Left renal cortex interstitium (tissue), 4 donors: ENCODE measurements at places on chromosomes 3 and 15. TPM values are rescaled to one million over a fixed set of nuclear protein-coding genes. Genes with fewer than 3 reads are reported as not detected.

The AKAP13 gene
- polyA plus RNA-seq: 100 TPM

DNA sequence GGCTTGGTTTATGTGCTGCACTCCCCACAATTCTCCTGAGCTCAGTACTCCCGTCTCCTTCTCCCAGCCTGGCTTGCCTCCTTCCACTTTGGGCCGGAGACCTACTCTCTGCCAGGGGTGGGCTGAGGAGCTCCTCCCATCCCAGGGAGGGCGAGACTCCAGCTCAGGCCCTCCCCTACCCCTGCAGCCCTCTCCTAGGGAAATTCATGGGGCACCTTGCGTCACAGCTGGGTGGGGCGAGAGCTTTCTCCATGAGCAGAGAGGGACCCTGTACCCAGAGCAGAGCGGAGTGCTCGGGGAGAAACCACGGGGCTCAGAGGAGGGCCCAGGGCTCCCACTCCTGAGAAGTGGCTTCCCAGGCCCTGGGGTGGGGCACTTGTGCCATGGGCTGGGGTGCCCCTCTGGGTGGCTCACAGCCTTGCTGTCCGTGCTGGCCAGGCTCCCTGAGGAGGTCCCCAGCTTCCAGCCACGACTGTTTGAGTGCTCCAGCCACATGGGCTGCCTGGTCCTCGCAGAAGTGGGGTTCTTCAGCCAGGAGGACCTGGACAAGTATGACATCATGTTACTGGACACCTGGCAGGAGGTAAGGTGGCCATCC lies 13.3 kb downstream of the VILL start:
- DNase-seq: no peak

The TM4SF18 gene
- 20.9 TPM for polyA plus RNA-seq

- no peak for DNase-seq
These were observed at the start of gene CXCR6 for GRCh38 chr3:45943207-45943846. TSS of gene CXCR6 (plus strand) at chr3:45943464. CDS start at chr3:45946482, 3,018 bp downstream.

The LRRC31 gene
- polyA plus RNA-seq: 0.27 TPM

- DNase-seq: no peak
These were observed 28.4 kb downstream of the IGF1R start for GRCh38 chr15:98676586-98677270.
